Endothelial cell of umbilical vein (primary cell): ENCODE measurements at places on chromosomes 5 and 9. TPM values are rescaled to one million over a fixed set of nuclear protein-coding genes. Genes with fewer than 3 reads are reported as not detected.

BARHL1 gene
- total RNA-seq, result not detected in 2 replicates

N4BP3 gene
- total RNA-seq, result 38.2 and 40.3 TPM in 2 replicates

MARCOL gene
- not detected in 2 replicates for total RNA-seq

SPOUT1 gene
- total RNA-seq, result 51.6 and 59.3 TPM in 2 replicates

SV2C gene
- total RNA-seq, result 0.07 TPM in 1 of 2 replicates, not detected in the other

LIFR gene
- 34.9 and 36.4 TPM in 2 replicates for total RNA-seq

FOXD4L3 gene
- not detected in 2 replicates for total RNA-seq

TEX53 gene
- not detected in 2 replicates for total RNA-seq

SURF6 gene
- 16.0 and 16.4 TPM in 2 replicates for total RNA-seq

NEUROG1 gene
- total RNA-seq, result not detected in 2 replicates

SLC38A9 gene
- total RNA-seq, result 24.9 and 29.0 TPM in 2 replicates

PALM2AKAP2 gene
- not detected in 2 replicates for total RNA-seq

FCN2 gene
- total RNA-seq, result not detected in 2 replicates

CFAP157 gene
- not detected in 2 replicates for total RNA-seq

CDH9 gene
- not detected in 2 replicates for total RNA-seq

C1QTNF2 gene
- 0.53 TPM in 1 of 2 replicates, not detected in the other for total RNA-seq

FAM151B gene
- 2.0 and 2.6 TPM in 2 replicates for total RNA-seq

SOX30 gene
- total RNA-seq, result not detected in 2 replicates

SOHLH1 gene
- not detected in 2 replicates for total RNA-seq

OR1J2 gene
- not detected in 2 replicates for total RNA-seq

OR1Q1 gene
- not detected in 2 replicates for total RNA-seq

FBLL1 gene
- total RNA-seq, result 0.44 and 0.48 TPM in 2 replicates

BAAT gene
- total RNA-seq, result not detected in 2 replicates

IQGAP2 gene
- total RNA-seq, result 4.7 and 5.7 TPM in 2 replicates

PHYHD1 gene
- 0.30 and 1.8 TPM in 2 replicates for total RNA-seq

IRX2 gene
- total RNA-seq, result not detected in 2 replicates

HDAC3 gene
- 58.5 and 60.2 TPM in 2 replicates for total RNA-seq

PTCD2 gene
- 6.2 and 6.7 TPM in 2 replicates for total RNA-seq

DCTN3 gene
- total RNA-seq, result 91.0 and 93.3 TPM in 2 replicates

ACER2 gene
- 7.3 and 7.7 TPM in 2 replicates for total RNA-seq

PSMB7 gene
- 227 and 241 TPM in 2 replicates for total RNA-seq

GMCL2 gene
- not detected in 2 replicates for total RNA-seq

MEF2C gene
- 58.3 and 67.7 TPM in 2 replicates for total RNA-seq

RANBP3L gene
- not detected in 2 replicates for total RNA-seq

DBH gene
- not detected in 2 replicates for total RNA-seq

SPEF2 gene
- total RNA-seq, result 0.73 and 0.76 TPM in 2 replicates

PCDHB11 gene
- 0.16 and 0.18 TPM in 2 replicates for total RNA-seq

ANKRD33B gene
- 4.4 and 5.4 TPM in 2 replicates for total RNA-seq

NR5A1 gene
- total RNA-seq, result not detected in 2 replicates

RGS7BP gene
- 2.0 and 4.2 TPM in 2 replicates for total RNA-seq

SHOC1 gene
- not detected in 2 replicates for total RNA-seq

TTC23L gene
- total RNA-seq, result 0.25 TPM in 1 of 2 replicates, not detected in the other

TNPO1 gene
- 242 and 298 TPM in 2 replicates for total RNA-seq

GLRA1 gene
- not detected in 2 replicates for total RNA-seq

NSG2 gene
- not detected in 2 replicates for total RNA-seq
